ENCODE measurements at places on chromosomes 6 and 20.

DNA sequence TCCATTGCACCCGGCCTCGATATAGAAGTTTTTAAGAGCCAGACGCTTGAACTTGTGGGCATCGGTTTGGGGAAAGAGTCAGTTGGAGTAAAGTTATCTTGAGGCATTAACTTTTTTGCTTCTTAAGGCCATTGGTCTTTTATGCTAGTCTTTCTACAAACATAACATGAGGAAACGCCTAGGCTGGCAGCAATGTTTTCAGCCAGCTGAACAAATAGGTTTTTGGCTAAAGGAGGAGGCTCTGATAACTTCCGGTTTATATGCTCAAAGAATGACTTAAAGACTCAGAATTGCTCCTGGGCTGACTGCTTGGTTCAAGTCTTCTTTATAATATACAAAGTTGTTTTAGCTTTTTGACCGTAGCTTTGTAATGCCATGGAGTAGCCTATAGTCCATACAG, 46.2 kb downstream of the HLA-C start:
- DNase-seq, result no peak

- no peak for DNase-seq
These were observed 13.6 kb upstream of the TTLL2 start for GRCh38 chr6:167311286-167311685.

- DNase-seq, result no peak
These were observed 996.8 kb upstream of the CITED2 start for GRCh38 chr6:140370976-140371870.

DNA sequence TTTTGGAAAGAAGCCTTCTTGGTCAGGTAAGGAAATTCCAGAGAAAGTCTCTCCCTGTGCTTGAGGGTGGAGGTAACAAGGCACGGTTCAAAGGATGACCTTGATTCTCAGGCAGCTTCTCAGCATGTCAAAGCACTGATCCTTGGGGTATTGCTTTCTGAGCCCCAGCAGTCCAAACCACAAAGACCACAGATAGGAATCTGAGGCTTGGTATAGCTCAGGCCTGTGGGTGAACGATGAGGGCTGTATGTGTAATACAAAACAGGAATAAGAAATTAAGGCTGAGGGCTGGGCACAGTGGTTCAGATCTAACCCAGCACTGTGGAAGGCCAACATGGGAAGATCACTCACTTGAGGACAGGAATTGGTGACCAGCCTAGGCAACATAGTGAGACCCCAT, 70.2 kb upstream of the SLC22A1 start:
- no peak for DNase-seq

GRCh38 chr20:24157213-24157612, 168.6 kb upstream of the GGTLC1 start:
- DNase-seq, result no peak

- DNase-seq, result no peak
These were observed 3.9 kb upstream of the TRDN start for GRCh38 chr6:123640567-123641187.

- DNase-seq, result peak; percentile 8
These were observed 24.4 kb upstream of the BNIP5 start for GRCh38 chr6:36361071-36361470.

DNA sequence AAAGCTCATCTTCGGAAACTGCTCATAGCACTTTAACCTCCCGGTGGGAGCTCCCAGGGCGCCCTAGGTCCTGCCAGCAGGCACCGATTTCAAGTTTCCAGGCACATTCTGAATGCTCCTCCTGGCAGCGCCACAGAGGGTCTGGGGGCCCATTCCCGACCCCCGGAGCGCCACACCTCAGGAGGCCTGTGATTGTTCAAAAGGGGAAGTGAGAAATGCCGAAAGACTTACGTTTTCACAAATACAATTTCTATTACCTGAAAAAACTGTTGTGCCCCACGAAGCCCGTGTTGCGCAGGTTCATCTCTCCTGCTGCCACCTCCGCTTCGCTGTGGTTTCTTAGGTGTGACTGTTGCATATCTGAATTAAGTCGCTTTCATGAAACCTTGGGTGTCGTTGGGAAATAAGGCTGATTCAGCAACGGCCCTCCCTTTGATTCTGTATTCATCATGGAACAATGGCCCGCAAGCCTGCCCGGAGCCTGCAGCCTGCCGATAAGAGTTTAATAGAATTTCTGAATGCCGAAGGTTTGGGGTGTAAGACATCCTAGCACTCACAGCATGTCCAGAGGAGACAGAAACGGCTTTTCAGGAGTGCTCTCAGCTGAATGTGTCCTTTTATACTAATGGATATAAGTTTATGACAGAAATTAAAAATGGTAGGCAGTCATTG, 1.9 kb upstream of the MYT1 start:
- no peak for DNase-seq

DNA sequence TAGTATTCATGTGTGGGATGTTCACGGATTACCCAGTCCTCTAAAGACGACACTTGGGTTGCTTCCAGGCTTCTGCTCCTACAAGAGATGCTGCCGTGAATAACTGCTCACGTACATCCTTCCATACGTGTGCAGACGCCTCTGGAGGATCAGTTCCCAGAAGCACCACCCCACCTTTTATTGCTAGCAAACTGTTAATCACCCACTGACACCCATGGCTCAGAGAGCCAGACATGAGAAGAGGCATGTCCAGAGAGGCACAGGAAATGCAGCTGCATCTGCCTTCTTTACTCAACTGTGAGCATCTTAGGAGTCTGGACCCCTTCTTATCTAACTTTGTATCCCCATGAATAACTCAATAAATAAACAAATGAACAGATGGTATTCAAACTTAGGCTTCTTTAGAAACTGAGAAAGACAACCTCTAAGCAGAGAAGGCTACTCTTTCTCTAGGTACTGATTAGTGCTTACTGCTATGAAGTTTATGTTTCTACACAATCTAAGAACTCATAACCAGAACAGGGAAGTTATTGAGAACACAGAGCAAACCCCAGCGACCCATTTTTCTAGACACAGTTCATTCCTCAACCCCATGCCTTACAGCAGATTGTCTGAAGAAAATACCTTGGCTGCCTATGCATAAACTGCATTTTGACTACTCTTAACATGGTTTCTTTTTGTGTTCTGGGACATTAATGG, 228.7 kb upstream of the RREB1 start:
- no peak for DNase-seq

DNA sequence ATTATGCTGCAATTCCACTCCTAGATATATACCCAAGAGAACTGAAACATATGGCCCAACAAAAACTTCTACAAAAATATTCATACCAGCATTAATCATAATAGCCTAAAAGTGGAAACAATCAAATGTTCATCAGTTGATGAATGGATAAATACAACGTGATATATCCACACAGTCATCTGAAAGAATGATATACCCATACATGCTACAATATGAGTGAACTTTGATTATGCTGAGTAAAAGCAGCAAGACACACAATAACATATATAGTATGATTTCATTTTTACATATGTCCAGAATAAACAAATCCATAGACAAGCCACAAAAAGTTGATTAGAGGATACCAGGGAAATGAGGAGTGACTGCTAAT, 30.7 kb downstream of the CDK19 start:
- no peak for DNase-seq

- DNase-seq, result no peak
These were observed 47.4 kb upstream of the FAM83D start for GRCh38 chr20:38878866-38879265.

DNA sequence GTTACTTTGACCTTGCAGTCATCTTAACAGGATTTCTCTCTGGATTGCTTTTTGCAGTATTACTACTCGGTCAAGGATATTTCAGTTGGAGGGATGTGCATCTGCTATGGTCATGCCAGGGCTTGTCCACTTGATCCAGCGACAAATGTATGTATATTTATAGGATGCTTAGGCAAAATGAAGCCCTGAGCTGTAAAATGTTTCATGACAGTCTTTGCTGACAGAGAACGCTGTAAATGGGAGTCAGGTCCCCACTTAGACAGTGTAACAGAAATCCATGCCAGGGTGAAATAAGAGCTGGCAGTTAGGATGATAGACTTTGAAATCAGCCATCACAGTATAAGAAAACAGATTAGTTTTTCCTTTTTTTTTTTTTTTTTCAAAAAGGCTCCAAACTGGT, 264.0 kb downstream of the LAMA2 start:
- DNase-seq, result no peak

DNA sequence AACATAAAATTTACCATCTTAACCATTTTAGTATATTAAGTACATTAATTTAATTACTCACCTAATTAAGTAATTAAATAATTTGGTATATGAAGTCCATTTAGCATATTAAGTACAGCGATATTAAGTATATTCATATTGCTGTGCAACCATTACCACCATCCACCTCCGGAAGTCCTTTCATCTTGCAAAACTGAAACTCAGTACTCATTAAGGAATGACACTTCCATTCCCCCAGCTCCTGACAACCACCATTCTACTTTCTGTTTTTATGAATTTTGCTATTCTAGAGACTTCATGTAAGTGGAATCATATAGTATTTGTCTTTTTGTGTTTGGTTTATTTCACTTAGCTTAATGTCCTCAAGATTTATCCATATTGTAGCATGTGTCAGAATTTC, 61.1 kb upstream of the GTSF1L start:
- no peak for DNase-seq

- no peak for DNase-seq
These were observed 79.1 kb downstream of the DTD1 start for GRCh38 chr20:18666803-18667415.

DNA sequence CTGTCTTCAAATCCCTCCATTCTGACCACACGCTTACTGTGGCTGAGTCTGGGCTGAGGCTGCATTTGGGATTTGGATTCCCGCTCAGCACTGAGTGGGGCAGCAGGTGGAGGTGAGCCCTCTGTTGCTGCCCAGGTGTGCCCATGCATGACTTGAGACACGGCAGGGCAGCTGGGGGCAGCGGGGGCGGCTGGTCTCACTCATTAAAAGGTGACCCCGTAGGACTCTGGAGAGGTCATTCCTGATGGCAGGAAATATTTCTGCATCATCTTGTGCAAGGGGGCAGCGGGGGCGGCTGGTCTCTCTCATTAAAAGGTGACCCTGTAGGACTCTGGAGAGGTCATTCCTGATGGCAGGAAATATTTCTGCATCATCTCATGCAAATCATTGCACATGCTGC, 49.8 kb downstream of the SMOC2 start:
- DNase-seq, result no peak

- DNase-seq, result no peak
These were observed 243.3 kb downstream of the EPHA7 start for GRCh38 chr6:93176070-93176469.

DNA sequence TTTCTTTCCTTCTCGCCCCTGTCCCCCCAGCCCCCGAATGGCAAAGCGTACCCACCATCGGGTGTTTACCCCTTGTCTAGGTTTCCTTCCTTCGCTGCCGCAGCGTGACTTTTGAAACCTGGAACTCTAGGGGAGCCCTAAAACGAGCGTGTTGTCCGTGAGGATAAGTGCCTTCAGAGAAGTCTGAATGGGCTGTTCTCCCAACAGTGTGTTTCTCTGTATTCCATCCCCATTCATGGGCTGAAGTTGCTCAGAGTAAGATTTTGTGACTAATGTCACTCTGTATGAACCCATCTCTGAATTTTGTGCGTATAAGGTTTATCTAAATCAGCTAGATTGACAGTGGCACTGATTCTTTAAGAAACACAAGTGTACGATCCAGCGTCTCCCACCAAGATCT, 949 bp downstream of the MACROD2 start:
- no peak for DNase-seq

- DNase-seq, result no peak
These were observed 43.0 kb downstream of the TSPYL4 start for GRCh38 chr6:116210750-116211425.

DNA sequence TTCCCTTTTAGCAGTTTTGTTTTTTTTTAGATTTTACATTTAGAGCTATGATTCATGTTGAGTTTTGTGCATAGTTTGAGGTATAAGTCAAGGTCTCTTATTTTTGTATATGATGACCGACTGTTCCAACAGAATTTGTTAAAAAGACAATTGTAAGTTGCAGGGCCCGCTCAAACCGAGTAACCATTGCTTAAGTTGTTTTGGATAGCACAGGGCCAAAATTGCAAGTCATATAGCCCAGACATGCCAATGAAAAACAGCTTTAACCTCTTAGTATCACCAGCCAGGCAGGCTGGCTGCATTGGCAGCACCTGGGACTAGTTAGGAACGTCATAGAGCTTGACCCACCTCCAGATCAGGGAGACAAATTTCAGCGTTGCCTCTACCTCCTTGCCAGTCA, 47.3 kb downstream of the PFDN4 start:
- DNase-seq, result no peak

- DNase-seq, result no peak
These were observed 9.1 kb downstream of the ZNF292 start for GRCh38 chr6:87164506-87164905.

- DNase-seq, result no peak
These were observed 663.3 kb upstream of the ADGRB3 start for GRCh38 chr6:67971812-67972211.

- no peak for DNase-seq
These were observed 44.3 kb downstream of the TENT5A start for GRCh38 chr6:81708113-81708699.

DNA sequence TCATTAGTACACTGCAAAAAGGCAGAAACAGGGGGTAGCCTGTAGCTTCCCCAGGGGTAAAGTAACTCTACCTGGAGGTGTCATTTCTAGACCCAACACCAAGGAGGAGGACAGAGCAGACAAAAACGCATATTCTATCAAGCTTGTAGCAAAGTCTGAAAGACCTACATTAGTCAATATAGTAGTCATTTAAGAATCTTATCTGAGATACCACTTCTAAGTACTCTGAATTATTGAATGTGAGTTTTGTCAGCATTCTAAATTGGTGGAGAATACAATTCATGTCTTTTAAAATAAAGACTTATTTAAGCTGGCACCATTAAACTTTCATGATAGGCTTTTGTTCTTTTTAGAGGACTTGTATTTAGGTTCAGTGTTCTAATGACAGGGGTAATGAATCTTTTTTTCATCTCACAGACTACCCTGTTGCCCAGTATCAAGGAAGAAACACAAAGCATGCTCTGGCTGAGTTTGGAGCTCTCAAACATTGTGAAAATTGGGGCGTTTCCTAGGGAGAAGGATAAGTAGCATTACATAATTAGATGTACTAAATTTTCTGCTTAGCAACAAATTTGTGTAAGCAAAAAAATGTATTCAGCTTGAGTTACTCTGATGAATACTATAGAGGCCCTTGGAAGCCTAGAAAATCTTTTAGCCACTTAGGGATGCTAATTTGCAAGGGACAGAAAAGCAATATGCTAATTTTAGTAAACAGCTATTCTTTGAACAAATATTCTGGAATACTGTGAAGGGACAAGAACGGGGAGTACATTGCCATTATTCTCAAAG, 255.4 kb upstream of the HSF2 start:
- DNase-seq, result no peak

DNA sequence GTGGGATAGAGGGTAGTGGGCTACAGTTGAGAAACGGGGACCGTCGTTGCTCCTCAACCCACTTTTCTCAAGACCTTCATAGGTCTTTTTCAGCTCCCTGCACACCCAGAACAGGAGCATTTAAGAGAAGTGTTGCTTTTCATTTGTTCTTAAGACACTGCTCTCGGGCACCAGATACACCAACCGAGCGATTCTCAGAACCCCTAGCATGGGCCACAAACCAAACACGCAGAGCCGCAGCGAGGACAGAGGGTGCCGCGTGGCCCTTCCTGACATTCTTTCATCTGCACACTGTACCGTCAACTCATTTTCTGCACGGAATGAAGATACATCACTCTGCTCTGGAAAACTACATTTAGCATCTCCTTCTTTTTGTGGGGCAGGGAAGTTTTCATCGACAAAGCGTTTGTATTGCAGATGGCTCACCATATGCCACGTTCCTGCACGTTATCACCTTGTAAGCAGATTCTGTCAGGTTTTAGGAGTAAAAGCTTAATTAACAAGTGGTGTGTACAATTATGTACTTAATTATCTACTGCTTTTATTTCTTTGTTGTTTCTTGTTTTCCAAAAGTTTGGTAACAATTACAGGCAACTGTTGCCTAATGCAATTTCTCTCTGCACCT, 70.4 kb upstream of the MLN start:
- no peak for DNase-seq
